Hepatocyte (in vitro differentiated cells): ENCODE measurements at places on chromosomes 1 and 21. TPM values are rescaled to one million over a fixed set of nuclear protein-coding genes. Genes with fewer than 3 reads are reported as not detected.

CNR2 gene
- polyA plus RNA-seq, result not detected in 2 replicates

DNA sequence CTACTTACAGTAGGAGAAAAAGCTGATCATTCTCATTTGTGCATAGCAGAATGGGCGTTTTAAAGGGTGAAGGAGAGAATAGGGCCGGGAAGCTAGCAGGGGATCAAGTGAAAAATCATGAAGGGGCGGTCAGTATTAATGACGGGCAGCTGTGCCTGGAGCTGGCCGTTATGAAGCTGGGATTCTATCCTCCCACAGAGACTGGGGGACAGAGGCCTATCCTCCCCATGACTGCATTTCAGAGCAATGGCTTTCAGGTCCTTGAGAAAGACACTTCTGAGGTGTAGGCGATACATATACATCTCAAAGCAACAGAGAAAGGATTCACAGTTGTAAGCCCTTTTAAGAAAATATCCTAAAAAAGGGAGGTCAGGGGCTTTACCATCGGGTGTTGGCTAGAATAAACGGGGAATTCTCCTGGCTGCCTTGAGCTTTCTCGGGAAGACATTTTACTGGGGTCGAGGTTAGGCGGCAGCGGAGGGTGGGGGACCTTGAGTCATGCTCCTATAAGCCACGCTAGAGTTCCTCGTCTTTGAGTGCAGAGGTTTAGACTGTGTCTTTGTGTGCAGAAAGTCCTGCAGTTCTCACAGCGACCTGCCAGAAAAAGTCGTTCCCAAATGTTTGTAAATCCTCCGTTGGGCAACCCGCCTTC is 559 bp upstream of the MTARC2 start:
- peak overlapping the region; percentile 93 for H3K27ac ChIP-seq
- H3K36me3 ChIP-seq, result no peaks in the 10 kb centered on the region
- H3K27me3 ChIP-seq, result no peaks in the 10 kb centered on the region
- peaks cover 18% of the 10 kb centered on the region for H3K4me1 ChIP-seq
- H3K4me3 ChIP-seq, result peak overlapping the region; percentile 91
- DNase-seq, result no peak

DNA sequence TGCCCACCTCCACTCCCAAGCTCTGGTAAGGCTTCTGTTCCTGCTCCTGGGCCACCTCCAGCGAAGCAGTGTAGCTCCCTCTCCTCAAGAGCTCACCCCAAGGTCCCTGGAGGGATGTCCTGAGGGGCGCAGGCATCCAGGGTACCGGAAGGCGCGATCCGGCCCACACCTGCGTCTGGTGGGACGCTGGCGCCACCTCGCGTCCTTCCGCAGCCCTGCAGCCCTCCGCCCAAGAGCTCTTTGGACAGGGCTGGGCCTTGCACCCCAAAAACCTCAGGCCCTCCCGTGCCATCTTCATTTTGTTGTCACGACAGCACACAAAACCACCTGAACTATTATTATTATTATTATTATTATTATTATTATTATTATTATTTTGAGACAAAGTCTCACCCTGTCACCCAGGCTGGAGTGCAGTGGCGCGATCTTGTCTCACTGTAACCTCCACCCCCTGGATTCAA is 49.2 kb upstream of the PAX7 start:
- no peak overlapping the region for H3K27ac ChIP-seq
- H3K4me3 ChIP-seq, result no peak overlapping the region
- no peaks in the 10 kb centered on the region for H3K27me3 ChIP-seq
- no peaks in the 10 kb centered on the region for H3K4me1 ChIP-seq
- peak; percentile 68 for DNase-seq
- no peaks in the 10 kb centered on the region for H3K36me3 ChIP-seq

DNA sequence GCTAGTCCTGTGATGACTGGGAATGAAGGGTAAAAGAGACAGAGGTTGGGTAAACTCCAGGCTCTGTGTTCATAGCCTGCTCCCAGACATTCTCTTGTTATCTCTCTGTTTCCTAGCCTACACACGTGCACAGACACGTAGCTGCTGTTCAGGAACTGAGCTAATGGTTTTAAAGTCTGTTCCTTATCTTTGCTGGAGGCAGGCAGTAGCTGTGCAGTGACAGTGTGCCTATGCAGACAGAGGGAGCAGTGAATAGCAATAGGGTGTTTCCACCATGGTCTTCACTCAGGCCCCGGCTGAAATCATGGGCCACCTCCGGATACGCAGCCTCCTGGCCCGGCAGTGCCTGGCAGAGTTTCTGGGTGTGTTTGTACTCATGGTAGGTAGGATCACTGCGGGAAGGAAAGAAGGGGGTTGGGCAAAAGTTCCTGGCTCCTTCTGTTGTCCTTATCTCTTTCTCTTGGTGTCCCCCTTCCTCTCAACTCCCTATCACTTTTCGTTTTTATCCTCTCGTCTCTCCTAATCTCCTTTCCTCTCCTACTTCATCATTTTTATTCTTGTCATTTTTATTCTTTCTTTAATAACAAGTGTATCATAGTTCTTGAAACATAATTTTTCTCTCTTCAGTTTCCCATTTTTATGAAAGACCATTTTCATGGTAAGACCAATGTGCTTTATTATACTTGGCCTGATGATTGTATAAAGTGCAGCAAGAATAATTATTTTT is at the start of gene AQP10:
AQP10 (plus strand) TSS at position 212 of the 727 bp plus-strand sequence; CDS start at position 275, 63 bp downstream.
- H3K27me3 ChIP-seq, result no peaks in the 10 kb centered on the region
- peak; percentile 84 for DNase-seq
- H3K4me1 ChIP-seq, result peaks cover 3% of the 10 kb centered on the region
- peak within 1 kb of the TSS; percentile 83 for H3K27ac ChIP-seq
- no peaks in the 10 kb centered on the region for H3K36me3 ChIP-seq

DNA sequence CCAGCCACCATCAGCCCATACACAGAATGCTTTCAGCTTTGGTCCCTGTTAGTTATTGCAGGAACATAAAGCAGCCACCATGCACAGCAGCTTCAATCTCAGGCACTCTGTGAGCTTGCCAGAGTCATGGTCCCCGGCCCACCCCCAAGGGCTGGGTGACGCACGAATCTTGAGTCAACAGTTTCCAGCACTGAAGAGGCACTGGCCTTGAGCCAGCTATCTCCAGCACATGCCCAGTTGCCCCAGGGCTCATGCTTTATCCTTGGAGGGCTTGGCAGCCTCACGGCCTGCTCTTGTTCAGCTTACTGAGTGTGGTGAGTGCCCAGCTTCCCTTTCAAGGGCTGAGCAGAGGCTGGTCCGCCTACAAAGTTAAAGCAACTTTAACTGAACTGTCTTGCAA is 200.7 kb upstream of the RAB4A start:
- peaks cover 14% of the 10 kb centered on the region for H3K4me1 ChIP-seq
- peak; percentile 82 for DNase-seq
- no peaks in the 10 kb centered on the region for H3K36me3 ChIP-seq
- H3K27ac ChIP-seq, result no peak overlapping the region
- H3K27me3 ChIP-seq, result no peaks in the 10 kb centered on the region

DNA sequence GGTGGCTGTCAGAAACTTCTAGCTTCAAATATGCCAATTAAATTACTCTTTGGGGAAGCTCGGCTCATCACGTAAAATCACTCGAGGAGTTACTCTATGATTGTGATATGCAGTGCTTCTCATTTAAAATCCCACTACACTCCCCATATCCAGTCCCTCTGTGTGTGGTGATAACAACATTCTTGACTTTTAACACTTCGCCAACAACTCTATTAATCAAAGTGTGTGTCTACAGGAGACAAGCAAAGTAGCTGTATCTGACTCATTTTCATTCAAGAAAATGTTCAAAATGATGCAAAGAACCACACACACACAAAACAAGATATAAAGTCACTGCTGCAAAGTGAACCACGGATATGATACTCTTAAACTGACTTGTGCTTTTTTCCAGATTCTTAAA is 341.3 kb downstream of the DSCAM start:
- no peaks in the 10 kb centered on the region for H3K27me3 ChIP-seq
- no peak for DNase-seq
- no peak overlapping the region for H3K27ac ChIP-seq
- no peak overlapping the region for H3K4me3 ChIP-seq
- H3K36me3 ChIP-seq, result no peaks in the 10 kb centered on the region
- H3K4me1 ChIP-seq, result peaks cover 2% of the 10 kb centered on the region

WNT3A gene
- not detected in 2 replicates for polyA plus RNA-seq

LRRC52 gene
- polyA plus RNA-seq, result not detected in 2 replicates

ATAD3C gene
- polyA plus RNA-seq, result 0.99 and 1.2 TPM in 2 replicates

DNA sequence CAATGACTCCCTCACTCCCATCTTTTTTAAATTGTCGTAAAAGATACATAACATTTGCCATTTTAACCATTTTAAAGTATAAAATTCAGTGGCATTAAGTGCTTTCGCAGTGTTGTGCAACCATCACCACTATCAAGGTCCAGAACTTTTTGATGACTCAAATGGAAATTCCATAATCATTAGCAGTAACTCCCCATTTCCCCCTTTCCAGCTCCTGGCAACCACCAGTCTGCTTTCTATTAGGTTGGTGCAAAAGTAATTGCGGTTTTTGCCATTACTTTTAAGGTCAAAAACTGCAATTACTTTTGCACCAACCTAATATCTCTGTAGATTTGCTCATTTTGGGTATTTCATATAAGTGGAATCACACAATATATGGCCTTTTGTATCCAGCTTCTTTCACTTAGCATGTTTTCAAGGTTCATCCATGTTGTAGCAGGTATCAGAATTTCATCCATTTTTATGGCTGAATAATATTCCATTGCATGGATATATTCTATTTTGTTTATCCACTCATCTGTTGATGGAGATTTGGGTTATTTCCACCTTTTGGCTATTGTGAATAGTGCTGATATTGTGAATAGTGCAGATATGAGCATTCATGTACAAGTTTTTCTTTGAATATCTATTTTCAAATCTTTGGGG is 159.7 kb downstream of the HIVEP3 start:
- no peak overlapping the region for H3K4me3 ChIP-seq
- no peaks in the 10 kb centered on the region for H3K4me1 ChIP-seq
- H3K27me3 ChIP-seq, result no peaks in the 10 kb centered on the region
- DNase-seq, result no peak

DNA sequence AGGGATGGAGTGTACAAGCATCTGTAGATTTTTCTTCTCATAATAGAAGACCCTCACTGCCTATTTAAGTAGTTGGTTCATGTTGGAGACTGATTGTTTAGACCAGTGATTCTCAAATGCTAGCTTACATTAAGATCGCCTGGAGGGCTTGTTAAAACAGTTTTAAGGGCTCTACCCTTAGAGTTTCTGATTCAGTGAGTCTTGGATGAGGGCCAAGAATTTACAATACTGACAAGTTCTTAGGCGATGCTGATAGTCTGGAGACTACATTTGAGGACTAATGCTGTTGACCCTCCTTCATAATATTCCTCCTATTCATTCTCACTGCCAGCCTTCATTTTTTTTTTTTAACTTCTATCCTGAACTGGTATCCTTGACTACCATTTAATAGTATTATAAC is 15.2 kb upstream of the AGO3 start:
- no peaks in the 10 kb centered on the region for H3K27me3 ChIP-seq
- peak; percentile 46 for DNase-seq
- no peaks in the 10 kb centered on the region for H3K36me3 ChIP-seq
- no peaks in the 10 kb centered on the region for H3K4me1 ChIP-seq
- H3K4me3 ChIP-seq, result no peak overlapping the region

DNA sequence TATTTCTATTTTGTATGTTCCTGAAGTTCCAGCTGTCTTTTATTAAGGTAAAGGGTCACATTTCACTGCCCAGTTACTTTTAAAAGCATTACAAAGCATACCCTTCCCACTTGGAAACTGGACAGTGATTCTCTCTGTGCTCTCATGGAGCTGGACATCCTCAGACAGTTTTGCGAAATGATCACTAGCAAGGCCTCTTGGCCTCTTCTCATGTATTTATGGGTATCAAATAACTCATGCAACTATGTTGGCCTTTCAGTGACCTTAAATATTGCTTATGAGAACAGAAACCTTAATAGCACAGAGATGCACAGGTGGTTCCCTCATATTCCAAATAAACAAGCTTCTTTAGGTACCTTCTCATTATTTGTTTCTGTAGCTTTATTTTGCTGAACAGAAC is 7.9 kb upstream of the AMPD1 start:
- H3K4me1 ChIP-seq, result no peaks in the 10 kb centered on the region
- no peak overlapping the region for H3K4me3 ChIP-seq
- no peak overlapping the region for H3K27ac ChIP-seq
- no peaks in the 10 kb centered on the region for H3K27me3 ChIP-seq
- H3K36me3 ChIP-seq, result no peaks in the 10 kb centered on the region

GRCh38 chr1:40392221-40392620 is 18.7 kb downstream of the SMAP2 start:
- no peaks in the 10 kb centered on the region for H3K36me3 ChIP-seq
- no peaks in the 10 kb centered on the region for H3K27me3 ChIP-seq
- peaks cover 25% of the 10 kb centered on the region for H3K4me1 ChIP-seq
- no peak overlapping the region for H3K4me3 ChIP-seq

RNU1-1 gene
- not detected in 2 replicates for polyA plus RNA-seq
